Colonic mucosa (tissue), 4 donors: ENCODE measurements at places on chromosomes 7 and 10. TPM values are rescaled to one million over a fixed set of nuclear protein-coding genes. Genes with fewer than 3 reads are reported as not detected.

Gene A1CF
- total RNA-seq = 38.9 TPM

Gene PDCD11
- 33.6 TPM for total RNA-seq

Gene SIRT1
- total RNA-seq = 20.4 TPM

Gene MKI67
- total RNA-seq = 40.2 TPM

Gene PNLIPRP2
- total RNA-seq = 5.0 TPM

Gene CASTOR2
- 4.9 TPM for total RNA-seq

Gene TET1
- 0.57 TPM for total RNA-seq

Gene COL26A1
- 0.35 TPM for total RNA-seq

Gene LRRD1
- not detected for total RNA-seq

Gene STEAP2
- total RNA-seq = 19.7 TPM

Gene CDC14C
- not detected for total RNA-seq

Gene NPSR1
- 1.0 TPM for total RNA-seq

Gene EBLN1
- not detected for total RNA-seq

Gene SORCS1
- 1.6 TPM for total RNA-seq

Gene PNLIP
- total RNA-seq = 5.0 TPM

Gene ACSM6
- not detected for total RNA-seq

Gene PDE1C
- 2.7 TPM for total RNA-seq

Gene HABP2
- total RNA-seq = not detected

Gene CAMK2B
- 0.42 TPM for total RNA-seq

Gene BUB3
- total RNA-seq = 77.6 TPM

Gene SGCE
- total RNA-seq = 6.1 TPM

Gene NPFFR1
- total RNA-seq = 0.08 TPM

Gene NPVF
- not detected for total RNA-seq

Gene PON1
- total RNA-seq = not detected

Gene ABCC2
- 0.72 TPM for total RNA-seq

Gene PNLIPRP1
- not detected for total RNA-seq

Gene NPC1L1
- 0.11 TPM for total RNA-seq

Gene POT1
- 9.3 TPM for total RNA-seq

Gene FZD1
- total RNA-seq = 8.1 TPM

Gene COPS6
- 110 TPM for total RNA-seq

Gene GRID2IP
- 0.45 TPM for total RNA-seq

Gene SPDYE8
- not detected for total RNA-seq

Gene SLC26A3
- 1,169 TPM for total RNA-seq

Gene XRCC2
- 1.3 TPM for total RNA-seq

Gene DYDC2
- total RNA-seq = 1.5 TPM

Gene SLC26A5
- not detected for total RNA-seq

Gene CALML3
- total RNA-seq = 0.11 TPM

Gene TFAM
- 52.6 TPM for total RNA-seq

Gene MOGAT3
- total RNA-seq = 47.7 TPM
